ENCODE measurements at places on chromosomes 11 and 22. TPM values are rescaled to one million over a fixed set of nuclear protein-coding genes. Genes with fewer than 3 reads are reported as not detected.

DNA sequence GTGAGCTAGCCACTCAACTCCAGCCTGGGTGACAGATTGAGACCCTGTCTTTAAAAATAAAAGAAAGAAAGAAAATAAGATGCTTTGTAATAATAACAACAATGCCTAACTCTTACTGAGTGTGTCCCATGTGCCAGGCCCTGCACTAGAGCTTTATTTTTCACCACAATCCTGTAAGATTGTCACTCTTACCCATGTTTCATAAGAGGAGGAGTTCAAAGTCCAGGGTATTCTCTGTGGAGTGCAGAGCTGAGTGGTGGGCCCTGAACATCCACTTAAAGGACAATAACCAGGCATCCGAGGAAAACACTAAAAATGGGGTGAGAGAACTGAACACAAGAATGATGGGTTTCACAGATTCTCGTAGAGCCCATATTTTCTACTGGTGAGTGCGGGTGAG is 925 bp upstream of the C11orf52 start:
- no peak for DNase-seq

DNA sequence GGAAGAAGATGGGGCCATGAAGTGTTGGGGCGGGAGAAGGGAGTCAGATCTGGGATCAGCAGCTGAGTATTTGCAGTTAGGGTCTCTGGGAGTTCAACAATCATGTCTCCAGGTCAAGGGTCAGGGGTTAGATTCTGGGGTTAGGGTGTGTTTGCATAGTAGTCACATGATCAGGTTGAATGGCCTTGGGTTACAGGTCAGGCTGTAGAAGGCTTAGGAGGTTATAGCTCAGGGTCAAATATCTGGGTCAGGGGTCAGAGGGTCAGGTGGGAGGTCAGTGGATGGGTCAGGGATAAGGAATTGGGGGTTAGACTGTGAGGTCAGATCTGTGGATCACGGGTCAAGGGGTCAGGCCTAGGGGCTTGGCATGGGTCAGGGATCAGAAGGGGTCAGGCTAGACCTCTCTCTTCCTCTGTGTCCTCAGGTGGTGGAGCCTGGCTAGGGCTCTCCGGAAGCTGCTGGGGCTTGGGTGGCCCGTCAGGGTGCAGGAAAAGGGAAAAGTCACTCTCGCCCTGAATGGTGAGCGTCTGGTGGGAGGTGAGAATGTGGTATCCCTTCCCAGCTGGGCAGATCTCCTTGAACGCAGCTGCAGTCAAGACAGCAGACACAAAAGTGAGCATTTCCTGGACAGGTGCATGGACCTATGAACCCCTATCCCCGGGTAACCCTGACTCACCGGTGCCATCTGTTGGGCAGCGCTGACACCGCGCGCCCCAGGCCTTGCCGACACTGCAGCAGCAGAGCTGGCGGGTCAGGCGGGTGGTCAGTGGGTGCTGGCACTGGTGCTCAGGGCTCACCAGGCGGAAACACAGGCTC is 6.4 kb downstream of the LTBP3 start:
- peak; percentile 92 for DNase-seq

DNA sequence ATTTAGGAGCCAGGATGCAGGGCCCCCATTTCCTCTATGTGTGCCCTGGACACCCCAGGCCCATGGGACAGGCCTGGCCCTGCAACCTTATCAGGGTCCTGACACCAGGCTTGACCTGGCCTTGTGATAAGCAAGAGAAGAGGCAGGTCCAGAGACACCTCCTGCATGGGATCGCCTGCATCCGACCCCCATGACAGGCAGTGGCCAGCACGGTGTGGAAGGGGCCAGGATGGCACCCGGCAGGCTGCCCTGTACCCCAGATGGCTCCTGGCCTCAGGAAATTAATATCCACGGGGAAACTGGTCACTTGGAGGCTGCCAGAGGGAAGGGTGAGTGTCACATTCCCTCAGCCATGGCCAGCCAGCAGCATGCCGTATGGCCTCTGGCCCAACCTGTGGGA is 6.8 kb downstream of the KRTAP5-9 start:
- DNase-seq = no peak

The GDPD4 gene
- not detected for total RNA-seq

GRCh38 chr11:17991783-17992433 is 20.9 kb downstream of the SERGEF start:
- peak; percentile 67 for DNase-seq

DNA sequence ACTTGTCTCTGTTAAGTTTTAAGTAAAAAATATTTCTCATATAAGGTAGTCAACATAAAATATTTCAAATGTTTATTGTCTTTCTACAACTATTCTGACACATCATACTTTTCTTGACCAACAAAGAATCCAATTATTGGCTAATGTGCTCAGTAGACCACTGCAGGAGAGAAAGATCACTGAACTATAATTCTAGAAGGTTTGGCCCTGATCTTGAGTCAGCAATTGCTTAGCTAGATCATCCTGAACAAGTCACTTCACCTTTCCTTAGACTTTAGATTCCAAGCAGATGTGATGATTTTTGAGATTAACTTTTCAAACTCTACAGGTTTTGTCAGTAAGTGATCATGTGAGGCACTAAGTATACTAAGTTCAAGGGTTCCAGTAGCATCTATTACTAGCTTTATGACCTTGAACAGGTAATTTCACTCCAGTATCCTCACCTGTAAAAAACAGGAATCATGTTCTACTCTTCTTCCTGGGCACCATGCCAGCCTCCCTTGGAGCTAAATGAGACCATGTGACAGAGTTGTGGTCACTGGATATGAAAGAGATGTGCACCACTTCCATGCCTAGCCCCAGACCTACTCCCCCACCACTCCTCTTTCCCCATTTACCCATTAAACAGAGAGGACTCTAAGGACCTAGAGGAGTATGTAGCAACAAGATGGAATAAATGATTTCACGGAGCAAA is 17.3 kb downstream of the PGM2L1 start:
- DNase-seq = no peak

DNA sequence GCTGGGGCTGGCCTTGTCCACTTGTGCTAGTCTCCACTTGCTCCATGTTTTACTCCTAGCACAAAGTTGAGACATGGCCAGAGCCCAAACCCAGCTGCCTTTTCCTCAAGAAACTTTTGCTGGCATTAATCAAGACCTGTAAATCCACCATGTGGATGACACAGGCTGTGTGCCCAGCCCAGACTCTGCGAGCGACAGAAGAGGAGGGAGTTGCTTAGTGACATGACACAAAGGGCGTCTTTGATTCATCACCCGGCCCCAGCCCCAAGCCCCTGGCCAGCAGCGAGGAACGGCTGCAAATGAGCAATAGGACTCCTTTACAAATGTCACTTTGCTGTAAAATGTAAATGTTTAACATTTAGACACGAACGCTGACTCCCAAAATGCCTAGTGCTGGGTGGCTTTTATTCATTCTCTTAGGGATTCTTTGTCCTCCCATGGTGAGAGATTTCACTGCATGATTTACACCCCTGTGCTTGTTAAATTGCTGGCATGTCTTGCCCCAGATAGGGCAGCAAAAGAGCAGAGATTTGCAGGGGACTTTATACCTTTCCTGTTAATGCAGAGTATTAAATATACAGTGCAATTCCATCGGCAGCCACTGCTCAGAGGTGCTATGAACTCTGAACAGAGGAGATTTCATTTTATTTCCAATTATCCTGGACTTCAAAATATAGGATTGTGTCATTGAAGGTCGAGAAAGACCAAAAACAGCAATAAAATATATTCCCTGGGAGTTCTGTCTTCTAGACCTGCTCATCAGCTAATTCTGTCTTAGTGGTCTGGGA is 263.6 kb upstream of the NCAM1 start:
- no peak for DNase-seq

DNA sequence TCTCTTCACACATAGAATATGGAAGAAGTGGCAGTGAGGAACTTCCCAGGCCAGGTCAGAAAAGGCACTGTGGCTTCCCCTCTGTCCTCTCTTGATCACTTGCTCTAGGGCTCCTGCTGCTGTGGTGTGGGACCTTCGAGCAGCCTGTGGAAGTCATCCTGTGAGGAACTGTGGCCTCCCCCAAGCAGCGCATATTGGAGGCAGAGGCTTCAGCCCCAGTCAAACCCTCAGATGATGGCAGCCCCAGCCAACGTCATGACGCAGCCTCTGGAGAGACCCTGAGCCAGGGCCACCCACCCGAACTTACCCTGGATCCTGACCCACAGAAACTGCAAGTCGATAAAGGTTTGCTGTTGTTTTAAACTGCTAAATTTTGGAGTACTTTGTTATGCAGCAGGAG is 444.9 kb downstream of the TBC1D22A start:
- no peak for DNase-seq

DNA sequence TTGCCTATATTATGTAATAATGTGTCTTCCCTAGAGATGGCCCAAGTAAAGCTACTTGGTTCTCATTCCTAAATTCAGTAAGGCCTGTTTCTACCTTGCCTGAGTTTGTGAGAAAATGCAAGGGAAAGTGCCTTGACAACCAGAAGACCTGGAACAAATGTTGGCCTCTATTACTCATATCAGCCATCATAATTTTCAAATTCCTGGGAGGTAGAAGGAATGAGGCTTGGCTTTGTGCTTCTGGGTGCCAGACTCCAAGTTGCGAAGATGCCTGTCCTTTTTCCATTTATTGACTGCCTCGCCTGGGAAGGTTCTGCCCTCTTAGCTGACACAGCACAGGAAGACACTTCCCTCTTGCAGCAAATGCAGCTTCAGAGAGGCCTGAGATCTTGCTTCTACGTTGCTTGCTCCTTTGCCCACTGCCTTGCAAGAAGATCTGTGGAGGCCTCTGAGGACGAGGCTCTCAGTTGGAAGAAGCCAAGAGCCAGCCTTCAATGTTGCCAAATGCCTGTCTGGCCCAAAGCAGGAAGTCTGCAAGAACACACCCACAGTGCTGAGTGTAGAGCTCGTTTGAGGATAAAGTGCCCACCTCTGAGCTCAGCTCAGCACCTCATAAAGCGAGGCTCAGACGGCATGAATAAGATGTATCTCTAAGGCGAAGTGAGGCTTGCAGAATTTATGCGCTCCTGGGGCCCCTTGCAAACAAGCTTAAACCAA is 120.1 kb downstream of the GALNT18 start:
- no peak for DNase-seq

The CSNK2A3 gene
- total RNA-seq = 2.1 TPM

GRCh38 chr11:86099874-86100273 is 31.0 kb upstream of the PICALM start:
- no peak for DNase-seq

GRCh38 chr22:50530877-50531545 is 1.2 kb upstream of the TYMP start:
- peak; percentile 90 for DNase-seq

The OVCH2 gene
- total RNA-seq = 8.2 TPM

GRCh38 chr11:65651589-65652510 is 10.9 kb downstream of the RELA start:
- DNase-seq = peak; percentile 41

The RFPL2 gene
- total RNA-seq = 1.9 TPM

The CASP5 gene
- total RNA-seq = not detected

All from endodermal cell (in vitro differentiated cells).